Stimulated activated CD8-positive, alpha-beta memory T cell treated with anti-CD3 and anti-CD28 coated beads, Interleukin-4, amount 100 ng/mL, for 4 hours (primary cell): ENCODE measurements at places on chromosomes 1 and 21.

DNA sequence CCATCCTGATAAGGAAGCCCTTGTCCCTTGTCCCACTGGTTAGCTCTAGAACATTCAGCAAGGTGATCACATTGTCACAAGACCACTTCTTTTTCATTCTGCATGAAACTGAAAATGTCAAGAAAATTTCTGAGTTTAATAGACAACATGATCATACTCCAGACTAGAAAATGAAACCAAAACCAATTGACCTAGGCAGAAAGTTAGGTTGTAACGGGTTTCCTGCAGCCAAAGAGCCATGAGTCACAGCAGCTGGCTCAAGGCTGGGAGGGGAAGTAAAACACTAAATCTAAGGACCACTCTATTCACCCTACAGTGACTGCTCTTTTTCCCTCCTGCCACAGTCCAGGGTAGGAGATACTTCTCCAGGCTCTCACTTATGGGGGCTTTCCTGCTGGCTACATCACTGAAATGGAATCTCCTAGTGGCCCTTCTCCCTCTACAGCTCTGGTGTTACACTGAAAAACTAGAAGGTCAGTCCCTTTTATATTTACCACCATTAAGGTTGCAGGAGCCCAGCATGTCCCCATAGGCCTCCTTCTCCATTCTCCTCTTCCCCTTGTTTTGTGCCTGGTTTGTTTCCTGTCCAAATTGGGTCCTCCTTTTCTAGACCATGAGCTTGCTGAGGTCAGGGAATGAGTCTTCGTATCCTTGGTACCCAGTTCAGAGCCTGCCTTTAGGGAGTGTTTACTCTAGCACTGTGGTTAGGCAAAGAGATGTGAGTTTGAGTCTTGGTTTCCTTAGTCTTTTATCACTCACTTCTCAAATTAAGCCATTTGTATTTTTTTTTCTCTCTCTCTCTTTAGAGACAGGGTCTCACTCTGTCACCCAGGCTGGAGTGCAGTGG is 236.5 kb upstream of the JUN start:
- peak; percentile 37 for DNase-seq

DNA sequence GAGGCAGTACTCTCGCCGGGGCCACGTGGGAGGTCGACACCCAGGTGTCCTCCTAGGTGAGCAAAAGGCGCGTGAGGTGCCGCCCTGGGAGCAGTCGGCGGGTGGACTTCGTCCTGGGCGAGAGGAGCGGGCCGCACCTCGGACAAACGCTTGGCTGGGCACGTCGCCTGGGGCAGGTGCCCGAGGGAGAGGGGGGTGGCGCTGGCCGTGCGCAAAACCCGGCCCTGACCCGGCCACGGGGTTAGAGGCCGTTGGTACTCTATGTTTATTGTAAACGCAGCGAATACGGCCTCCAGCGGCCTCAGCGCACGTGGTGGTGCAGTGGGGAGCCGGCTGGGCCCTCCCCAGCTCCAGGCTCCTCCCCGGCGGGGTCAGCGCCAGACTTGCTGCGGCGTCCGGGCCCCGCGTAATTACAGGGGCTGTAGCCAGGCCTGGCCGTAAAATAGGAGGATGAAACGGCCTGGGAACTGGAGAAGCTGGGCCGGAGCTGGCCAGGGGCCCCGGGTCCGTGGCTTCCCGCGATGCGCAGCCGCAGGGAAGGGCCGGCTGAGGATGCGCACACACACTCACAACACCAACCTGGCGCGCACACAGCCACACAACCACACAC is 1.6 kb upstream of the EFNA1 start:
- no peak for DNase-seq

GRCh38 chr1:89536555-89537341 is 12.1 kb downstream of the LRRC8B start:
- no peak for DNase-seq

DNA sequence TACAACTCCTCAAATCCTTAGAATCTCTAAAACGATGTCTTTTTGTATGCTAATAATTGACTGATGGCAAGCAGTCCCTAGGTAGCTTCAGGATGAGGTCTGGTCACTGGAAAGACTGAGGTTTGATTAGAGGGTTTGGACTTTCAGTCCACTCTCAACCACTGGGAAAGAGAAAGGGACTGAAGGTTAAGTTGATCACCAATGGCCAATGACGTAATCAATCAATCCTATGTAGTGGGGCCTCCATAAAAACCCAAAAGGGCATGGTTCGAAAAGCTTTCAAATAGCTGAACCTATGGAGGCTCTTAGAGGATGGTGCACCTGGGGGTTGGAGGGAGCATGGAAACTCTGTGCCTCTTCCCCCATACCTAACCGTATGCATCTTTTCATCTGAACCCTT is 39.6 kb upstream of the DNASE2B start:
- DNase-seq = no peak

- no peak for DNase-seq
Measured at GRCh38 chr21:18959817-18960216, 556.2 kb upstream of the TMPRSS15 start.

- DNase-seq = no peak
Measured at GRCh38 chr1:240320659-240321058, 229.0 kb downstream of the FMN2 start.

DNA sequence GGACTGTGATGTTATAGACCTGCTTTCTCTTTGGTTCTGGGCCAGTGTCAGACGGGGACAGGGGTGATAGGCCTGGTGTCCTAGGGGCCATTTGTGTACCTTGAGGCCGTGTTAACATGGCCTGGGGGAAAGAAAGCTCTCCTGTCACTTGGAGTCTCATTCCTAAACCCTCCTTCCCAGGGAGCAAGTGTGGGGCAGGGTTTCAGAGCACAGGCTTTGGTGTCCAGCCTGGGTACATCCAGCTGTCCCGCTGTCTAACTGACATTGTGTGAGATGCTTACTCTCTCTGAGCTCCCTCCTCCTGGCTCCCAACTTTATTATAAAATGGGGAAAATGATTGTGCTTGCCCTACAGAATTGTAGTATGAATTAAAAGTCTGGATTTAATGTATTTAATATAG is 32.6 kb upstream of the EPHA8 start:
- DNase-seq = no peak

DNA sequence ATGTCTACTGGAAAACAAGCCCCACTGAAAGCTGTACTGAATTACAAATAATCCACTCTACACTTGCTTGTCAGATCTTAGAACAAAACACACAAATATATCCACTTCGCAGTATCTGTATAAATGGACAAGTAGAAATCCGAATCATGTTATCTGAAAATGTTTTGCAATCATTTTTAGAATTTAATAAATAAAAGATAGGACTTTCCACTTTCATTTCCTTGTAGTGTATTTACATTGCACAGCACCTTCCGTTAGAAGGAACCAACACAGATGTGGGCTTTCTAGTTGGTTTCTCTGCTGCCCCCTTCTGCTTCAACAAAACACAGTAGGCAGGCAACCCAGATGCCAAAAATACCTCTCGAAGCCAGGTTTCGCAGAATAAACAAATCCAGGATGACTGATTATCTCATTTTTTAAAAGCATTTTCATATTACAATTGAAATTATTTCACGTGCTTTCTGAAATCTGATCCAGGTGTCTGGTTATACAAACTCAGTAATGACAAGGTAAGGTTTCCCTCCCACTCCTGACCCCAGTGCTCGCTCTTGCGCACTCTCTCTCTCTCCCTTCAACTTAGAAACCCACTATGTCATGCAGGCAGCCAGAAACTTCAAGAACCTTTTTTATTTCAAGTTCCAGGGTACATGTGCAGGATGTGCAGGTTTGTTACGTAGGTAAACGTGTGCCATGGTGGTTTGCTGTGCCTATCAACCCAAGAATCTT is 389.9 kb downstream of the SMYD3 start:
- no peak for DNase-seq

DNA sequence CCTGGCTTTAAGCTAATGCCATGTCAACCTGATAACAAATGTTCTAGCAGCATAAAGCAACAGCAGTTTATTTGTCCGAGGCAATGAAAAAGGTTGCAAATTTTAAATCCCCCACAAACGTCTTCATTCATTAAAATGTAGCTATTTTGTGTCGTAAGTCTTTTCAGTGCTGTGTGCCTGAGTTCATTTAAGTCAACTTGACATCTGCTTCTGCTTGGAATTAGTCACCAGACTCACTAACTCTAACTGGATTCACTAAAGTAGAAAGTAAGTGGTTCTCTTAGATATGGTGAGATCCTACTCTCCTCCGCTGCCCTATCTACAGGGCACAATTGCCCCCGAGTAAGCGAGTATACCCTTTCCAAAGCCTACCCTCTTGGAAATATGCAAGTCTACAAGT is 118.4 kb upstream of the CHRM3 start:
- no peak for DNase-seq

- DNase-seq = no peak
Measured at GRCh38 chr1:169031566-169032224, 74.8 kb upstream of the ATP1B1 start.

DNA sequence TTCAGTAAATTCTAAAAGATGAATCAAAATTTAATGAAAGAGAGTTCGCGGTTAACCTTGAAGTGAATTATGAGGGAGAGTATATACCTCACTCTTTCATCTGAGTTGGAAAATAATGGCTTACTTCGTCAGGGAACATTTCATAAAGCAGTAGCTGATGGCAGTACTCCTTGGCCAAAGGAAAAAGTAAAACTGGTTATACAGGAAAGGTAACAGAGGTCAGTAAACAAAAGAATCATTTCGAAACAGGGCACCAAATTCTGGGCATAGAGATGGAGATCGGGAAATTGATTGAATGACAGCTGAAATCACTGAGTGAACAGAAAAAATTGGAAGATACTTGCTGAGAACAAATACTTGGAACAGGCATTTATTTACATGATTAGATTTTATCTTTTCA is 199.0 kb downstream of the OLFM3 start:
- no peak for DNase-seq

- no peak for DNase-seq
Measured at GRCh38 chr1:13703558-13704490, 3.8 kb downstream of the PRDM2 start.

GRCh38 chr1:178311164-178311563 is 185.6 kb downstream of the CLEC20A start:
- no peak for DNase-seq

- DNase-seq = no peak
Measured at GRCh38 chr1:37433171-37433570, 41.2 kb upstream of the ZC3H12A start.

GRCh38 chr1:154611150-154611862 is 3.3 kb upstream of the ADAR start:
- DNase-seq = no peak

- no peak for DNase-seq
Measured at GRCh38 chr1:236033336-236033735, 31.6 kb downstream of the NID1 start.

- DNase-seq = no peak
Measured at GRCh38 chr21:32386195-32386870, 6.5 kb downstream of the URB1 start.

GRCh38 chr1:109969907-109970306 is 14.7 kb upstream of the AHCYL1 start:
- DNase-seq = no peak

DNA sequence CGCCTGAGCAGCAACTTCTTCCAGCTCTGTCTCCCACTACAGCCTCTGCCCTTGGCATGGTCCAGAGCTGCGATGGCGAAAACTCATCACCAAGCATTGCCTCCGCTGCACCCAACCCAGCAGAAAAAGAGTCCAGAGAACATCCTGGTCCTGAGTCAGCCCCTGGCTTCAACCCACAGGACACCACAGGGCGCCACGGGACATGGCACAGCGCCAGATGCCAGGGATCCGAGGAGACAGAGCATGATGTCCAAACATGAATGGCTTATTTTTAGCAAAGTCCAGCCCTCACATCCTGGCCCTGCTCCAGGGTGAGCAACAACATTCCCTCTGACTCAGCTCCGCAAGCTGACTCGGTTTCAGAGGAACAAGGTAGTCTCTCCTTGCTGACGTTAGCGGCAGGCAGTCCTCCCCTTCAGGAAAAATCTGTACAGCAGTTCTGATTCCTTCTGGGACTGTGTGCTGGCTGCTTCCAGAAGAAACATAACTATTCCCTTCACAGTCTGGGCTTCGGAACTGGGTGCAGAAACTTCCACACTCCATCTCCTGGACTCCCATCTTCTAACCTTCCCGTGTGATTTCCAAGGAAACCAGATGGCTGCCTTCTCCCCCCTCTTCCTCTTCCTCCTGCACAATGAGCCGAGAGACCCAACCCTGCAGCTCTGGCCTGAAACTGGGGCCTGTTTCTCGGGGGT is 131.3 kb downstream of the TOMM20 start:
- no peak for DNase-seq

- DNase-seq = no peak
Measured at GRCh38 chr21:43196826-43197225, 28.0 kb downstream of the CRYAA start.

- no peak for DNase-seq
Measured at GRCh38 chr1:201709564-201710295, 119.2 kb upstream of the IPO9 start.

DNA sequence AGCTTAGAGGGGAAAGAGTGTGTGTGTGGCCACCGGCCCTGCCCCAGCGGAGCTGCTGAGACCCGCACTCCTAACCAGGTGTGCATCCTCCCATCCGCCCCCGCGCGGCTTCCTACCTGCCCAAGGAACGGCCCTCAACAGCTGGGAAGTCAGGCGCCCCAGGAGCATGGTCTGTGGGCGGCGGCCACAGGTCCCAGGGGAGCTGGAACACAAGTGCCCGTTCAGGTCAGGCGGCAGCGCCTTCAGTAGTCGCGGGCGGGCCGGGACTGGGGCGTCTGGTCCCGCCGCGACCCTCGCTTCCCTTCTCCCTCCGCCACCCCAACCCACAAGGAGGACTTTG is 448 bp downstream of the AURKAIP1 start:
- DNase-seq = no peak

- DNase-seq = peak; percentile 8
Measured at GRCh38 chr1:13960375-13960987, 260.5 kb downstream of the PRDM2 start.

- DNase-seq = no peak
Measured at GRCh38 chr1:72177711-72178110, 104.6 kb downstream of the NEGR1 start.

GRCh38 chr1:50978852-50979781 is 9.1 kb downstream of the CDKN2C start:
- DNase-seq = no peak

- no peak for DNase-seq
Measured at GRCh38 chr1:177648138-177648537, 321.7 kb downstream of the SEC16B start.

- no peak for DNase-seq
Measured at GRCh38 chr1:62364721-62365120, 45.5 kb upstream of the KANK4 start.

- DNase-seq = no peak
Measured at GRCh38 chr1:169529068-169529642, 43.4 kb upstream of the SLC19A2 start.

- no peak for DNase-seq
Measured at GRCh38 chr1:8858888-8859706, 19.4 kb downstream of the ENO1 start.

- DNase-seq = no peak
Measured at GRCh38 chr1:161091093-161091492, 1.7 kb upstream of the NECTIN4 start.

- peak; percentile 37 for DNase-seq
Measured at GRCh38 chr21:37073417-37074196, 553 bp downstream of the TTC3 start.
